Activated T-cell treated with anti-CD3 and anti-CD28 coated beads for 4 hours (primary cell): ENCODE measurements at places on chromosomes 12 and 14.

- DNase-seq, result no peak
Measured at GRCh38 chr12:118061873-118062843, 1.2 kb upstream of the WSB2 start.

DNA sequence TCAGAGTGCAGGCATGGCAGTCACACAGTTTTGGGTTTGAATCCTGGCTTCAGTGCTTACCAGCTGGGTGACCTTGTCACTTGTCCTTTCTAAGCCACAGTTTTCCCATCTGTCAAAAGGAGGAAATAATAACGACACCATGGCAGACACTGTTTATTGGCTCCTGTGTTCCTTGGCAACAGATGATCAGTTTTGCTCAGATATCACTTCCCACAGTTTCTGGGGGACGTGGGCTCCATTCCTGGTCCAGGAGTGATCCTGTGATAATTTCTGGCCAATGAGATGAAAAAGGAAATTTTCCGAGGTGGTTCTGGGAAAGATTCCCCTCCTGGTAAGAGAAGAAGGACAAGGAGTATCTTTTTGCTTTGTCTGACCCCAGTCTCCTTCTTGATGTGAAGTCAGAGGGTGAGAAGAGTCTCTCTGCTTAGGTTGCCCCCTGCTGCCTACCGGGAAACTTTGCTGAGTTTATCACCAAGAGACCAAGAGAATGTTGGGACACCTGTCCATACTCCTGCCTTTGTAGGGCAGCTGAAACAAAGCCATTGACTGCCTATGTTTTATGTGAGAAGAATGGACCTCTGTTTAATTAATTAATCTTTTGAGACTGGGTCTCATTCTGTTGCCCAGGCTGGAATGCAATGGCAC, 178.9 kb upstream of the NRXN3 start:
- DNase-seq, result no peak

- no peak for DNase-seq
Measured at GRCh38 chr12:30135776-30136175, 352.0 kb upstream of the TMTC1 start.

DNA sequence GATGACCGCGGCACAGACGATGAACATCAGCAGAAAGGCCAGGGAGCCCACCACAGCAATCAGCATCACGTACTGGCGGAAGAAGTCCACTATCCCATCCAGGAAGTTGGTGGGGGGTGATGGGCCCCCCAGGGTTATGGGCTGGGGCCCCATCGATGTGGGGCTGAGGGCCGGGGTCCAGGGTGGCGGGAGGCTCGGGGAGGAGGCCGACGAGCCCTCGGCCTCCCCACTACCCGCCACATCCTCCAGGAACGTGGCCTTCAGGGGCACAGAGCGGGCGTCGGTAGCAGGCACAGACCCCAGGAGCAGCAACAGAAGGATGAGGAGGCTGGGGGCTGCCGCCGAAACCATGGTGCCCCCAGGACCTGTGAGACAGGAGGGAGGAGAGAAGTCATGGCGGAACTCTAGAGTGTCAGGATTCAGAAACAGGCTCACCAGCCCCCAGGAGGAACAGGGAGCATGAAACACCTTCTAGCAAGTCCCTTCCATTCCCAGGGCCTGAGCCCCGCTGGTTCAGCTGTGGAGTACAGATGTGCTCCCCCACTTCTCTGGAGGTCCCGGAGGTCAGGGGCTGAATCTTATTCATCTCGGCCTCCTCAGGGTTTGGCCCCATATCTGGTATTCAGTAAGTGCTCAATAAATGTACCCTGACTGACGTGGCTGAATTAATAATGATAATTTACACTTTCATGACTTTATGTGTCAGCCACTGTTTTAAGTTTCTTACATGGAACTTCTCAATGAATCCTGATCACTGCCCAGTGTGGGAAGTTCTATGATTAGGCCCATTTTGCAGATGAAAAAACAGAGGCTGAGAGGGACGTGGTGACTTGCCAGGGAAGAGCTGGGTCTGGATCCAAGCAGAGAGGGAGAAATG, 5.6 kb downstream of the TMEM119 start:
- no peak for DNase-seq

GRCh38 chr12:56081393-56082347, 1.7 kb downstream of the ERBB3 start:
- no peak for DNase-seq

GRCh38 chr12:6193853-6194815, 6.1 kb upstream of the CD9 start:
- DNase-seq, result no peak

- DNase-seq, result no peak
Measured at GRCh38 chr14:26599291-26599690, 1.5 kb upstream of the NOVA1 start.

DNA sequence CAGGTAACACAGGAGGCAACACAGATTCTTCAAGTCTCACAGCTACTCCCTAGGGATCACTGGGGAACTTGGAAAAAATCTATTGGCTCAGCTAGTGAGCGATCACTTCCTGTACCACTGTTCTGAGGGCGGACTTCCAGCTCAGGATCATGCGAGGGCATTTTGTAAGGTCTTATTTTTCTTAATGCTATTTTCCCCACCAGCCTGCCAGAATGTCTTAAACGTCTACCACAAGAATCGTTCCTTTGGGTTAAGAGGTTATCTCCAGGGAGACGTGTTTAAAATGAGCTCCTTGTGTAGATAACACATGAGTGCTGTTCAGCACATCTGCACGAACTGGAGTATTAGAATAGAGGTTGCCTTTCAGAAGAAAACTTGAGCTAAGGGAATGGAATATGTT, 162.6 kb downstream of the ETNK1 start:
- no peak for DNase-seq
